ENCODE measurements at places on chromosomes 13 and 19.
A peak's percentile ranks its signal among the peaks of the same experiment; 100 is the strongest.

- H3K27me3 ChIP-seq, result no peaks in the 10 kb centered on the region
- DNase-seq, result no peak
- no peak overlapping the region for H3K4me3 ChIP-seq
- H3K4me1 ChIP-seq, result no peaks in the 10 kb centered on the region
- no peaks in the 10 kb centered on the region for H3K36me3 ChIP-seq
These were observed 63.6 kb upstream of the FLT1 start for GRCh38 chr13:28558567-28558966.

- H3K4me3 ChIP-seq, result no peak overlapping the region
- no peaks in the 10 kb centered on the region for H3K36me3 ChIP-seq
- DNase-seq, result no peak
- H3K27ac ChIP-seq, result no peak overlapping the region
- H3K4me1 ChIP-seq, result no peaks in the 10 kb centered on the region
These were observed 207.2 kb downstream of the SPRY2 start for GRCh38 chr13:80133631-80134261.

GRCh38 chr19:647566-648284 is 8.0 kb downstream of the FGF22 start:
- H3K4me3 ChIP-seq, result no peak overlapping the region
- H3K36me3 ChIP-seq, result peaks cover 70% of the 10 kb centered on the region
- H3K4me1 ChIP-seq, result no peaks in the 10 kb centered on the region
- DNase-seq, result no peak
- H3K27ac ChIP-seq, result no peak overlapping the region
- H3K27me3 ChIP-seq, result no peaks in the 10 kb centered on the region

GRCh38 chr13:49502954-49503353 is 7.2 kb downstream of the PHF11 start:
- H3K27ac ChIP-seq, result no peak overlapping the region
- no peak for DNase-seq
- H3K4me3 ChIP-seq, result no peak overlapping the region
- peaks cover 22% of the 10 kb centered on the region for H3K36me3 ChIP-seq

DNA sequence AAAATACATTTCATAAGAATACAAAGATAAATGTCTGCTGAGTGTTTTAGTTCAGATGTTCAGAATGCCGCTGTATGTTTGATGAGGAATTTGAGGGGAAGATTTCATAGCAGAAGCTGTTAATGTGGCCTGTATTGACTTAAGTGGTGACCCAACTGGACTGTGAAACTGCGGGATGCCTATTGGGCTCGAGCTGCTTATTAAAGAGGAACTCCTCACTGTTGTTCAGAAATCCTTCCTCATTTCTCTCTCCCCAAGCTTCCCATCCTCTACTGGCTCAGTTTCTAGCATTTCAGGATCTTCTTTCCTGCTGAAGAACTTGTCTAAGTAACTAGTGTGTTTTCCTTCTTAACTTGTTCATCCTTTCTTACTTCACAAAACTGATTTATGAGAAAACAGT is 20.4 kb downstream of the DGKH start:
- no peak overlapping the region for H3K4me3 ChIP-seq
- H3K4me1 ChIP-seq, result 0 out of 2 replicates have a peak, but pooled peaks cover 2% of the 10 kb centered on the region

- no peaks in the 10 kb centered on the region for H3K4me1 ChIP-seq
- no peak for DNase-seq
- H3K27ac ChIP-seq, result no peak overlapping the region
- H3K36me3 ChIP-seq, result no peaks in the 10 kb centered on the region
- H3K4me3 ChIP-seq, result no peak overlapping the region
These were observed 101.4 kb downstream of the LACC1 start for GRCh38 chr13:43981091-43981490.

DNA sequence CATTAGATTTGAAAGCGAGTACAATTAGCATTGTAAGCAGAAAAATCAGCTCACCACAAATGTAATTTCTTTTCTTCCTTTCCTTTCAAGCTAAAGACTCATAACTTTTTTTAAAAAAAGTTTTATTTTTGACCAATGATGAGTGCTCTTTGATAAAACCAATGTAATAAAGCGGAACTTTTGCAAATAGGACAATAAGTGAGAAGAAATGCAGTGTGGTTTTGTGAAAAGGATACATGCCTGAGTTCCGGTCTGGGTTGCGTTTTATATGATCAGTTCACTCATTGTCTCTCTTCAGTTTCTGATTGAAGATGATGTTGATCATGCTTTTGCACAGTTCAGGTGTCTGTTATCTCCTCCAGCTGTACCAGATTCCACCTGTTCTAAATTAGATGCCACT is 274.4 kb downstream of the KLF12 start:
- no peaks in the 10 kb centered on the region for H3K27me3 ChIP-seq
- H3K4me3 ChIP-seq, result no peak overlapping the region
- H3K36me3 ChIP-seq, result no peaks in the 10 kb centered on the region
- H3K27ac ChIP-seq, result no peak overlapping the region
- H3K4me1 ChIP-seq, result no peaks in the 10 kb centered on the region
- no peak for DNase-seq

- no peak overlapping the region for H3K4me3 ChIP-seq
- DNase-seq, result no peak
- no peak overlapping the region for H3K27ac ChIP-seq
- no peaks in the 10 kb centered on the region for H3K4me1 ChIP-seq
- peaks cover 94% of the 10 kb centered on the region for H3K36me3 ChIP-seq
- H3K27me3 ChIP-seq, result no peaks in the 10 kb centered on the region
These were observed 53.0 kb upstream of the FBXL3 start for GRCh38 chr13:77079902-77080413.

DNA sequence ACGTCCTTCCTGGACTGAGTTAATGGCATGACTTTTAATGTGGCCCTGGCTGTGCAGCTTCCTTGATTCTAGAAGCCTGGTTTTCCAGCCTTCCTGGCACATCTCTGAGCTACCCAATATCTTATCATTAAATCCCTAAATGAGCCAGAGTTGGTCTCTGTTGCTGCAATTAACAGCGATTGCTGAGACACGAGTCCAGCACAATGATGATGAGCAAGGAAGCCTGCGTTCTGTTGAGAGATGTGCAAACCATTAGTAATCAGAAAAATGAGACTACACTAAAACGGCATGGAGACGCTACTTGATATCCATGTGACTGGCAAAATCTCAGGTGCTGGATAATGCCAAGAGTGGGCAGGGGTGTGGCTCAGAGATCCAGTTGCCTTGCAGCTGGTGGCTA is 26.2 kb downstream of the GPR42 start:
- H3K4me1 ChIP-seq, result no peaks in the 10 kb centered on the region
- DNase-seq, result no peak
- H3K27ac ChIP-seq, result no peak overlapping the region
- peaks cover 3% of the 10 kb centered on the region for H3K27me3 ChIP-seq
- no peaks in the 10 kb centered on the region for H3K36me3 ChIP-seq
- H3K4me3 ChIP-seq, result no peak overlapping the region

GRCh38 chr19:33453265-33453664 is 68.3 kb downstream of the PEPD start:
- no peak overlapping the region for H3K4me3 ChIP-seq
- no peaks in the 10 kb centered on the region for H3K27me3 ChIP-seq
- no peaks in the 10 kb centered on the region for H3K36me3 ChIP-seq
- DNase-seq, result no peak
- H3K4me1 ChIP-seq, result no peaks in the 10 kb centered on the region
- no peak overlapping the region for H3K27ac ChIP-seq

DNA sequence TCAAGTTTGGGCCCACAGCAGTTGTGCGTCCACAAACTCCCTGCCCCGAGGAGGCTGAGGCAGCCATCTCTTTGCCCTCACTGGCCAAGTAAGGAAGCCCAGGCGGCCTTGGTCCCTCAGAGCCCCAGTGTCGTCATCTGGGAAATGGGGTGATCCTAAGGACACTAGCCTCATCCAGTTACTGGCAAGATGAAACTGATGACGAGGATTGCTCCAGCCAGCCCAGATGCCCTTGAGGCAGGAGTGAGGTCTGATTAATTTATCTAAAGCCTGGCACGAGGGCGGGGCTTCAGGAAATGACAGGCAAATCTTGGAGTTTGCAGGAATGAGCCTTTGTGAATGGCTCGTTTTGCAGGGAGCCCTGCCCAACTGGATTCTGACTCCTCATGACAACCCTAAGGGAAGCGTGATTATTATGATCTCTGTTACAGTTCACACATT is 5.6 kb downstream of the LIPE start:
- no peaks in the 10 kb centered on the region for H3K27me3 ChIP-seq
- H3K36me3 ChIP-seq, result no peaks in the 10 kb centered on the region
- DNase-seq, result no peak

DNA sequence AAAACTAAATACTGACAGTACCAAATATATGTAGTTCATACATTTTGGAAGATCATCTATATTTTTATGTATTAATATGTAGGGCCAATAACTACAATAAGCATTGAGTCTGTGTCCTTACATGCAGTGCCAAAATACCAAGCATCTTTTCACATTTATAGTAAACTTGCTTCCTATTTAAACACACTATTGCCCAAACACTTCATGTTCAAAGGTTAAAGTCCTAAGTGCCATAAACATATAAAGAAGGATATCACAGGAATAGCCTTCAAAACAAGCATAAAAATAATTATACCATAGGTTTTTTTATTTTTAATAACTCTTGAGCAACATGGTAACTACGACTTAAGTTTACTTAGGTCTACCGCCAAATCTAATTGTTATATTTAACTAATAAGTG is 27.1 kb downstream of the EXOSC8 start:
- no peak overlapping the region for H3K4me3 ChIP-seq
- DNase-seq, result no peak

GRCh38 chr19:18225702-18226468 is at the start of gene PDE4C:
PDE4C (minus strand) TSS chr19:18226438; CDS start chr19:18226415, 23 bp downstream.
- no peak for DNase-seq
- H3K4me1 ChIP-seq, result no peaks in the 10 kb centered on the region
- no peaks in the 10 kb centered on the region for H3K27me3 ChIP-seq
- no peak within 1 kb of the TSS for H3K4me3 ChIP-seq

GRCh38 chr19:28575816-28576215 is 637.1 kb downstream of the UQCRFS1 start:
- H3K4me3 ChIP-seq, result no peak overlapping the region
- H3K36me3 ChIP-seq, result no peaks in the 10 kb centered on the region
- H3K27me3 ChIP-seq, result no peaks in the 10 kb centered on the region
- H3K4me1 ChIP-seq, result peaks cover 31% of the 10 kb centered on the region
- peak overlapping the region; percentile 71 for H3K27ac ChIP-seq

GRCh38 chr13:26498656-26499601 is 58.6 kb upstream of the WASF3 start:
- no peak overlapping the region for H3K4me3 ChIP-seq
- no peaks in the 10 kb centered on the region for H3K36me3 ChIP-seq
- no peak for DNase-seq
- H3K4me1 ChIP-seq, result 0 out of 2 replicates have a peak, but pooled peaks cover 3% of the 10 kb centered on the region
- H3K27me3 ChIP-seq, result peaks cover 12% of the 10 kb centered on the region
- H3K27ac ChIP-seq, result no peak overlapping the region

GRCh38 chr13:73428137-73428536 is 369.3 kb downstream of the KLF5 start:
- no peaks in the 10 kb centered on the region for H3K36me3 ChIP-seq
- H3K27ac ChIP-seq, result no peak overlapping the region
- H3K4me1 ChIP-seq, result no peaks in the 10 kb centered on the region
- no peaks in the 10 kb centered on the region for H3K27me3 ChIP-seq
- H3K4me3 ChIP-seq, result no peak overlapping the region
- DNase-seq, result no peak

DNA sequence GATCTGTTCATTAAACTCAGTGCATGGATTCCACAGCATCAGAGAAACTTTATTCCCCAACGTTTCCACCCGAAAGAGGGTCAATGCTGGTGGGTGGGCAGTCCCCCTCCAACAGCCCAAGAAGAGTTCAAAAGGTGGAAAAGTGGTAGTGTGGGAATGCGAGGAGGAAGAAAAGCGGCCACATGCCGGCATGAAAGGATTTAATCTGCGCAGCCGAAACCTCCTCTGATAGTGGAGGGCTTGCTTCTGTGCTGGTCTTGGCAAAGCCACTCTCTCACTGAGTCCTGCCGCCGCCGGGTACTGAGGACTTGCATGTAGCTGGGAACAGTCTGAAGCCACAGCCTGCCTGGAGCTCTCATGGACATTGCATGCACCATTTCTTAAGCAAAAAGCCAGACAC is 136.2 kb upstream of the ZNF536 start:
- DNase-seq, result no peak
- no peak overlapping the region for H3K4me3 ChIP-seq
- H3K27me3 ChIP-seq, result no peaks in the 10 kb centered on the region
- no peaks in the 10 kb centered on the region for H3K36me3 ChIP-seq
- no peak overlapping the region for H3K27ac ChIP-seq
- peaks cover 7% of the 10 kb centered on the region for H3K4me1 ChIP-seq

GRCh38 chr13:39144941-39145533 is 106.8 kb downstream of the NHLRC3 start:
- H3K4me1 ChIP-seq, result no peaks in the 10 kb centered on the region
- DNase-seq, result no peak

GRCh38 chr19:823565-824121 is 1.9 kb upstream of the PLPPR3 start:
- no peaks in the 10 kb centered on the region for H3K27me3 ChIP-seq
- H3K27ac ChIP-seq, result no peak overlapping the region
- H3K4me3 ChIP-seq, result no peak overlapping the region
- no peaks in the 10 kb centered on the region for H3K36me3 ChIP-seq
- no peak for DNase-seq
- no peaks in the 10 kb centered on the region for H3K4me1 ChIP-seq

DNA sequence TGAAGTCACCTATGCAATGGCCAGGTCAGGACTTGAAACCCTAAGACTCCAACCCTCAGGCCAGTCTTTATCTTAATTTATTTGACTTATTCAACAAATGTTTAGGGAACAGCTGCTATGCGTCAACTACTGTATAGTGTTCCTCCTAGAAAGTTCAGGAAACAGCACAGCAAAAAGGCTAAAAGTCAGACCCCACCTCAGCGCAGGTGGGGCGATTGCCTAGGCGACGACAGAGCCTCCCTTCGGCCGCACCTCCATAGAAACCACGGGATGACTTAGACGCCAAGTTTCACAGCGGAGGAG is 502 bp downstream of the VRK3 start:
- H3K27me3 ChIP-seq, result no peaks in the 10 kb centered on the region
- peak overlapping the region; percentile 93 for H3K27ac ChIP-seq
- DNase-seq, result no peak
- H3K36me3 ChIP-seq, result peaks cover 14% of the 10 kb centered on the region
- H3K4me1 ChIP-seq, result peaks cover 44% of the 10 kb centered on the region

- no peaks in the 10 kb centered on the region for H3K36me3 ChIP-seq
- H3K27me3 ChIP-seq, result no peaks in the 10 kb centered on the region
- H3K4me1 ChIP-seq, result no peaks in the 10 kb centered on the region
- H3K4me3 ChIP-seq, result no peak overlapping the region
- H3K27ac ChIP-seq, result no peak overlapping the region
These were observed 207.4 kb upstream of the RFC3 start for GRCh38 chr13:33610438-33611120.

Data from DND-41 (cell line).